Gastroesophageal sphincter (tissue), 4 donors: ENCODE measurements at places on chromosomes 12 and 14. TPM values are rescaled to one million over a fixed set of nuclear protein-coding genes. Genes with fewer than 3 reads are reported as not detected.

MSRB3 gene
- total RNA-seq, result 336 TPM

CCDC184 gene
- total RNA-seq, result 2.5 TPM

ANG gene
- total RNA-seq, result 16.8 TPM

DNA sequence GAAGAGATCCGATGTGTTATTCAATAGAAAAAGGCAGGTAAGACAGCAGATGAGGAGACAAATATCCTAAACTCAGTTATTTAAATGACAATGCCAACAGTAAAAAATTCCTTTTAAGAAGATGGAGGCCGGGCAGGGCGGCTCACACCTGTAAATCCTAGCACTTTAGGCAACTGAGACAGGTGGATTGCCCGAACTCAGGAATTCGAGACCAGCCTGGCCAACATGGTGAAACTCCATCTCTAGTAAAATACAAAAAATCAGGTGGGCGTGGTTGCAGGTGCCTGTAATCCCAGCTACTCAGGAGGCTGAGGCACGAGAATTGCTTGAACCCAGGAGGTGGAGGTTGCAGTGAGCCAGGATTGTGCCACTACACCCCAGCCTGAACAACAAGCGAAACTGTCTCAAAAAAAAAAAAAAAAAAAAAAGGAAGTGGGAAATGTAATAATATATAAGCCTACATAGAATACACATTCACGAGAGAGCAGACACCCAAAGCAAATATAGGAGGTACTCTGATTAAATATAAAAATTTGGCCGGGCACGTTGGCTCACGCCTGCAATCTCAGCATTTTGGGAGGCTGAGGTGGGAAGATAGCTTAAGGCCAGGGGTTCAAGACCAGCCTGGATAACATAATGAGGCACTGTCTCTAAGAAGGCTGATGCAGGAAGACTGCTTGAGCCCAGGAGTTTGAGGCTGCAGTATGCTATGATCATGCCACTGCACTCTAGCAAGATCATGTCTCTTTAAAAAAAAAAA is 19.0 kb downstream of the CORO1C start:
- ATAC-seq, result no peak

- ATAC-seq, result no peak
Measured at GRCh38 chr12:129202109-129202814, 349.0 kb downstream of the GLT1D1 start.

DNA sequence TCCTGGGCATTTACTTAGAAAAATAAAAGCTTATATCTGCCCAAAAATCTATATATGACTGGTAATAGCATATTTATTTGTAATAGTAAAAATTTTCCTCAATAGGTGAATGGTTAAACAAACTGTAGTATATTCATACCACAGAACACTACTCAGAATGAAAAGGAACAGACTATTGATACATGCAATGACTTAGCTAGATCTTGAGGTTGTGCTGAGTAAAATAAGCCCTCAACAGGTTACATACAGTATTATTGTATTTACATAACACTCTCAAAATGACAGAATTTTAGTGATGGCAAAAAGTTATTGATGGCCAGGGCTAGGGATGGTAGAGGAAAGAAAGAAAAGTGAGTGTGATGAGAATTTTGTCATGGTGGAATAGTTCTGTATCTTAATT is 178.4 kb downstream of the BMP4 start:
- ATAC-seq, result no peak

YAF2 gene
- total RNA-seq, result 22.7 TPM

- ATAC-seq, result no peak
Measured at GRCh38 chr12:84822525-84822924, 90.1 kb downstream of the SLC6A15 start.

CLEC4D gene
- 1.1 TPM for total RNA-seq

GRCh38 chr12:112207397-112207924 is 82.1 kb downstream of the TRAFD1 start:
- no peak for ATAC-seq

COX14 gene
- total RNA-seq, result 111 TPM

RPGRIP1 gene
- total RNA-seq, result 0.13 TPM

DNA sequence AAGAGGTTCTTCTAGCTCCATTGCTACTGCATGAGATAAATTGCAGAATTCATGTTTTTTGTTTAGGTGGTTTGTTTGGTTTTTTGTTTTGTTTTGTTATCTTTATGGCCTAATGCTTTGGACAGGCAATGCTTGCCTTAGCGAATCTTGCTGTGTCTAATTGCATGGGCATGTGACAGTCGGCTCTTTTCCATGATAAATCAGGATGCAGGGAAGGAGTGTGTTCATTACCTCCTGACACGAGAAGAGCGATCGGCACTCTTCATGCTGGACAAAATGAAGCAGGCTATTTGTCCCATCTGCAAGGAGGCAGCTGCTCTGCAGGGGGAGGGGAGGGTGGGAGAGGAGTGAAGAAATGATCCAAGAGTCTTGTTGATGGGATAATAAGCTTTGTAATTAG is 6.5 kb downstream of the CCDC60 start:
- no peak for ATAC-seq

DNA sequence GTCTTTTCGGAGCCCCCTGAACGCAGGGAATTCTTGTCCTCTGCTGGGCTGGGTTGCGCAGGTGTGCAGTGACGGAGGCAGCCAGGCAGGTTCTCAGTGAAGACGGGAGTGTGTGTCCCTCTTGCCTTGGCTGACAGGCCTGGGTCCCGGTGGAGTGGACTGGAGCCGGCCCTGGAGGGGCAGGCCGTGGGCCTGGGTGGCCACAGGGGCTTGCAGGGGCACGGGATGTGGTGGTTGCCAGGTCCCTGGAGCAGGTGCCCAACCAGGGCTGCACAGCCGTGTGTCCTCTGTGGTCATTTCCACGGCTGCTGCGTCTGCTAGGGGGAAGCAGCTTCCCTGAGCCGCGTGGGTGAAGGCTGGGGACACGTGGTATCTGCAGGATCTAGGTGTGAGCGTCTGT is 79.8 kb downstream of the ADGRD1 start:
- no peak for ATAC-seq

GRCh38 chr12:106246891-106247673 is 738 bp downstream of the CKAP4 start:
- peak; percentile 42 for ATAC-seq
